Stimulated activated CD4-positive, alpha-beta T cell treated with anti-CD3 and anti-CD28 coated beads, Interleukin-1b, Interleukin-23, amount 100 ng/mL, for 1 hour (primary cell): ENCODE measurements at places on chromosomes 1 and 21.
A peak's percentile ranks its signal among the peaks of the same experiment; 100 is the strongest.

DNA sequence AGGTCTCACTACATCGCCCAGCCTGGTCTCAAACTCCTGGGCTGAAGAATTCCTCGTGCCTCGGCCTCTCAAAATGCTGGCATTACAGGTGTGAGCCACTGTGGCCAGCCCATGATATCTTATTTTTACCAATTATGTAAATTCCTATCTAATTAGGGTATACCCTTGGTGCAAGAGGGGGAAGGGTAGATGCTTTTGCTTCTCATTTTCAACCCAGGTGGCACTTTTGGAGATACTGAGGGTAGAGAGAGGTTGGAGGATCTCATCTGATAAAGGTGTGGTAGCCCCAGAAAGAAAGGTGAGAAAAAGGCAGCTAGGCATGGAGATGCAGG lies 17.4 kb downstream of the ENSA start:
- DNase-seq, result no peak

DNA sequence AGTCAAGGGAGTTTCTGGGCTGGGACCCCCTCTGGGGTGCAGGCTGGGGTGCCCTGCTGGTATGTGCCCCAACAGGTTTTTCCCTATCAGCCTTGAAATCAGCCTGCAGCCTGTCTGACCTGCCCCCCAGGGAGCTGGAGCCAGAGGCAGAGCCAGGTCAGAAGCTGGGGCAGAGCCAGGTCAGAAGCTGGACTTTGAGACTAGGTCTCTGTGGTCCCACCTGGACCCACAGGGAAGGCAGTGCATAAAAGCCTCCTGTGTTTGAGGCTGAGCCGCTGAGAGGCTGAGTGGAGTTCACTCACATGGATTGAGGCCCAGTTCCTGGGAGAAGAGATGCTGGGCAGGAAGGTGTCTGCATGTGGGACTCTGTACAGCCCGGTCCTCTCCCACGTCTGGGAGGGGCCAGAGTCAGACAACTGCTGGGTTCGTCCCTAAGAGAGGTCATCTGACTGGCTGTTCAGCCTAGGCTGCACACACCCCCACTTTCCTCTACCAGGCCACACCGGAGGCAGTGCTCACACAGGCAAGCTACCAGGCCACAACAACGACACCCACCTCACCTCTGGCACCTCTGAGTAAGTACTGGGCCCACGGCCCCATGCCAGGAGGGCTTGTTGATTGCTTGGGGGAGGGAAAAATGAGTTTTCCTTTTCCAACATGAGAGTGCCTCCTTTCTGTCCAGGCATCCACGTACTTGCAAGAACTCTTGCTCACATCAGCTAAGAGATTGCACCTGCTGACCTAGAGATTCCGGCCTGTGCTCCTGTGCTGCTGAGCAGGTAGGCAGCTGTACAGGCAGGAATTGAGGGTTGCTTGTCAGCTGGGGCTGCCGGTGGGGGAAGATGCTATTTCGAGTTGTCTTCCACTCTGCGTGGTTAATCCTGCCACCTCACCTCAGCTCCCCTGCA lies at the start of gene ANXA9:
Gene ANXA9 (plus strand): TSS at position 488 of the 908 bp plus-strand sequence. CDS start 814 bp downstream, outside the sequence.
- no peak for DNase-seq

GRCh38 chr1:204151552-204152309 lies at the start of gene ETNK2:
TSS of gene ETNK2 (minus strand) at chr1:204152044. CDS start at chr1:204151852, 192 bp downstream.
- DNase-seq, result peak; percentile 30

- DNase-seq, result no peak
These were observed 777.0 kb downstream of the PLA2G4A start for GRCh38 chr1:187605736-187606135.

- DNase-seq, result no peak
These were observed 108.2 kb downstream of the VPS13D start for GRCh38 chr1:12338017-12338416.

GRCh38 chr21:46610018-46610701 lies 5.3 kb upstream of the S100B start:
- DNase-seq, result no peak

DNA sequence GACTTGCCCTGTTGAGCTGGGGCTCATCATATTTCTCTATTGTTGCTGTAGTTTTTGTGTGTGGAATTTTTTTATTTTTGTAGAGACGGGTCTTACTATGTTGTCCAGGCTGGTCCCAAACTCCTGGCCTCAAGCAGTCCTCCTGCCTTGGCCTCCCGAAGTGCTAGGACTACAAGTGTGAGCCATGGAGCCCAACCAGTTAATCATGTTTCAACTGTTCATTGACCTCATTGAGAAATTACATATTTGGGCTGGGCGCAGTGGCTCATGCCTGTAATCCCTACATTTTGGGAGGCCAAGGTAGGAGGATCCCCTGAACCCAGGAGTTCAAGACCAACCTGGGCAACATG lies 9.2 kb upstream of the PKNOX1 start:
- DNase-seq, result no peak

- DNase-seq, result no peak
These were observed 412 bp downstream of the ABCA4 start for GRCh38 chr1:94120570-94120901.

DNA sequence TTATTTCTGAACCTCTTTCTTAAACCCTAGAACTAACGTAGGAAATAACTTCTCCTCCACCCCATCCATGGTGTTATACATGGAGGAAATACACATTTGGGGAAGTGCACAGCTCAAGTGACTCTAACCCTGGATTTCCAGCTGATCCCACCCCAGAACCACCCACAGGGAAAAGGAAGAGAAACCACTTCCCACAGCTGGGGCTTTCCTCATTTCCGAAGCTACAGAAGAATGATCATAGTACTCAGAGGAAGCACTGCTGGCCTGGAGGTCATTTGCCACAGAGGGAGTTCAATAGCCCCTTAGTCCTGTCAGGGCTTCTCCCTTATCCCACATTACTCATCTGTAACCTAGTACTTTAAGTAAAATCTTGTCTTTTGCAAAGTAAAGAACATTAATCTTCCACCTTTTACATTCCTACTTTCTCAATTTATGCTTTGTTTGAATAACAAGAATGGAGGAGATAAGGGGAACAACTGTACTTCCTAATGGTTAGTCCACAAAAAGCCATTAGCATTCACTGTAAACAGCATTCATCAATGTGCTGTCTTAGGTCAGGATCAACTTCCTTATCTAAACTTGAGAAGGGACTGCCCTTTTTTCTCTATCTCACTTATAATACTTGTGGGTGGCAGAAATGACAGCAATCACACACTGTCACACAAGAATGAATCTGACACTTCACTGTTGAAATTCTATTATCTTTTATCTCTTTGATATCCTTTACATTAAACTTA lies 63.0 kb upstream of the RGS1 start:
- no peak for DNase-seq

DNA sequence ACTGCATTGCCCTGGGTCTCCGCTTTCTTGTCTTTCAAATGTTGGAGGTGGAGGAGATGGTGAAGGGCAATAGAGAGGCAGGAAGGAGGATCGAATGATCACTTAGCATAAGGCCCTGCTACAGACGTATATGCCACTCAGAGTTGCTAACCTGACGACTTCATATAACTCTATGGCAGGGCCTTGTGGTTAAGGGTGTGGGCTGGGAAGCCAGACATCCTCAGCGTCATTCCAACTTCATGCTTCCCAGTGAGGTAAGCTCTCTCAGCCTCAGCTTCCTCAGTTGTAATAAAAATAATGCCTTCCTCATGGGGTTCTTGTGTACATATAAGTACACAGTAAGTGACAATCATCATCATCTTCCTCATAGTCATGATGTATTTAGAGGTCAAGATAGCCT lies 54.6 kb downstream of the CASQ2 start:
- no peak for DNase-seq

GRCh38 chr1:44714944-44715571 lies 15.9 kb downstream of the RNU5D-1 start:
- DNase-seq, result no peak

DNA sequence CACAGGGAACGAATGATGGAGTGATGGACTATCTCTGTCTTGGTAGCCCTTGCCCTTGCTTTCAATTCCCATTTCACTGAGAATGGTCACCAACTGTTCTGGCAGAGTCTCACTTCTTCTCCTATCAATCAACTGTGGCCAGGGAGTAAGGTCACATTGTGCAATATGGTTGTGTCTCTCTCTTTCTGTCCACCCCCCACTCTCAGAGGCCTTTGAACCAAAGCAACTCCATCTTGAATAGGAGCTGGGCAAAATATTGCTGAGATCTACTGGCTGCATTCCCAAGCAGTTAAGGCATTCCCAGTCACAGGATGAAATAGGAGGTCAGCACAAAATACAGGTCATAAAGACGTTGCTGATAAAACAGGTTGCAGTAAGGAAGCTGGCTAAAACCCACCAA lies 36.7 kb downstream of the NTMT2 start:
- no peak for DNase-seq

- DNase-seq, result no peak
These were observed 222.4 kb upstream of the C8B start for GRCh38 chr1:57188168-57188567.

DNA sequence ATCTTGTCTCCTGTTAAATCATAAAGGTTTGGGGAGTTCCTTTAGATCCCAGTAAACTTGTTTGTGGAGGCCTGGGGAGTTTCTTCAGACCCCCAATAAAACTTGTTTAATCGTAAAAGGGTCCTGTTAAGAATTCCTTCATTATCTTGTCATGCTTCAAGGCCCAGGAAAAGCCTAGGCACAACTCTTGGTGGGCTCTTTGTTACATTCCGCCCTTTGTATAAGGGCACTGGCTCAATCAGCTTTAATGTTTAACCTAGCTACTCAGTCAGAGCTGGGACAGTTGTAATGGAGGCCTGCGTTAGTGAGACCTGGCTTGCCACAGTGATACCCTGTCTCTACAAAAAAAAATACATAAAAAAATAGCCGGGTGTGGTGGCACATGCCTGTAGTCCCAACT lies 77.2 kb downstream of the MPZL1 start:
- no peak for DNase-seq

- peak; percentile 11 for DNase-seq
These were observed 26.2 kb upstream of the SPATA6 start for GRCh38 chr1:48498096-48498791.

- no peak for DNase-seq
These were observed 294.9 kb upstream of the ADGRL2 start for GRCh38 chr1:81505831-81506230.

GRCh38 chr1:45246760-45247159 lies 40.4 kb upstream of the ZSWIM5 start:
- no peak for DNase-seq

DNA sequence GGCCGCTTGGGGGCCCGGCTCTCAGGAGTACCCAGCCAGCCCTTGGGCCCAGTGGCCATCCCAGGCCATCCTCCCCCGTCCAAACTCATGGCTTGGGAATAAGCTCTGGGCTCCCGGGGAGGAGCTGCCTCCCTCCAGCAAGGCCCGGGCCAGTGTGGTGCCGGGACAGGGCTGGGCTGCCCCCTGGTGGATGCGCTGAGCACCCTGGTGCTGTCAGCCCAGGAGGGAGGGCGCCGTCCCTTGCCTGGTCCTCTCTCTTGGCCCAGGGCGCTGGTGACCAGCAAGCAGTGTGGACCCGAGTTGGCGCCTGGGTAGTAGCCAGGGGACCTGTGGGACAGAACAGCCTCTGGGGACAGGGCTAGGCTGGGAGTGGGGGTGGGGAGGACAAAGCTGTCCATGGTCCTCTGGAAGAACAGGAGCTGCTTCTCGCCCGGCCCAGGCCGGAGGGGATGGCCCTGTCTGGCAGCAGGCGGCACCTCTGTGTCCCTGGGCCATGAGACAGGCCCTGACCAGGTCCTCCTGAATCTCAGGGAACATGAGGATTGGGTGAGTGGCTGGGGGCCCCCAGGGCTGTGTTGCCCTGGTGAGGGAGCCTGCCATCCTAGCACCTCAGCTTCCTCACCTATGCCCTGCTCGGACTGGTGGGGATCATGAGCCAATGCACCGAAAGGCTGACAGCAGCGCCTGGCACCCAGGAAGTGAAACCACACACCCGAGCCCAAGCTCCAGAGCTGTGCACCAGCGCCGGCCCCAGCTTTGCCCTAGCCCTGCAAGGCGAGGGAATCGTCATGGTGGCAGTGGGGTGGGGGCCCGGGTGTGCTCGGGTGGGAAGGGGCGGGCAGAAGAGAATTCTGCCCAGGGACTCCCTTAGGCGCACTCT lies 9.4 kb downstream of the MORN1 start:
- DNase-seq, result peak; percentile 59

GRCh38 chr1:111818081-111818480 lies 62.4 kb downstream of the DDX20 start:
- DNase-seq, result no peak

DNA sequence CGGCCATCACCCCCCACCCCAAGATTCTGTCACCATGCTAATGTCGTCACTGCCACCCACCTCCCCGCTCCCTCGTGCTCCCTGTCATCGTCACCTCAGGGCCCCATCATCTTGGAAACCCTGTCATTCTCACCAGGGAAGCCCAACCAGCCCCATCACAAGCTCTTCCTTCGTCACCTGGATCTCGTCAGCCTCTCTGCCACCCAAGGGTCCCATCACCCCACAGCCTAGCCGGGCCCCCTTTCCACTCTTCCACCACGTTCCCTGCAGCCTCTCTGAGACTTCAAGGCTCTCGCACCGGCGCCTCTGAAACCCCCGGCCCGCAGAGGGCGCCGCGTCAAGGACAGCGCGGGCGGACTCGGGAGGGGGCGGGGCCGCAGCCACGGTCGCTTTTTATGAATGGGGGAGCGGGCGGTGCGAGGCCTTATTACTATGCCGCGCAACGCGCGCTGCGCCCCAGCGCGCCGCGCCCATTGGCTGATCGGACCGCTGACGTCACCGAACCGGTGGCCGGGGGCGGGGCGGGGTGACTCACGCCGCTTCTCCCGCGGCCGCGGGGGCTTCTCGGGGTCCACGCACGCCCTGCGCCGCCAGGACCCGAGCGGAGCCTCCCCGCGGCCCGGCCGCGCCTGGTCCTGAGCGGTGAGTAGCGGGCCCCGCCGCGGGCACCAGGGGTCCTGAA lies at the start of gene GPR3:
Gene GPR3 (plus strand): TSS at position 527 of the 682 bp plus-strand sequence. CDS start 1,177 bp downstream, outside the sequence.
- peak; percentile 83 for DNase-seq

DNA sequence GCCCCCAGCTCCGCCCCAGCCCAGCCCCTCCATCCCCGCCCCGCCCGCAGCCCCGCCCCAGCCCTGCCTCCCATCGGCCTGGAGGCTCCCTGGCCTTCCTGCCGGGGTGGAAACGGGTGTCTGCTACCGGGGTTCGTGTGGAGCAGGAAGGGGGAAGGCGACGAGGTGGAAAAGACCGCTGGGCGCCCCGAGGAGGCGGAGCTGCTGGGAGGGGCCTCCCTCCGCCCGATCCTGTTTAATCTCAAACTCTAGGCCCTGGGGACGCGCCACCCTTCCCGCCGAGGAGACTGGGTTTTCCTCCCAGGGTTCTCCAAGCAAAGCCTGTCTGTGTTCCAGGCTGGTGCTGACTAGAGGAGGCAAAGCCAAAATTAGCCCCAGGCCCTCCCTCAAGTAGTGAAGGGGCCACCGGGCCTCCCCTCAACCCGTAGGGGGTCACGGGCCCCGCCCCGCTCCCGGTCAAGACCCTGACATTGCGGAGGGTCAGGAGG lies 16.2 kb upstream of the TTLL10 start:
- DNase-seq, result peak; percentile 31

DNA sequence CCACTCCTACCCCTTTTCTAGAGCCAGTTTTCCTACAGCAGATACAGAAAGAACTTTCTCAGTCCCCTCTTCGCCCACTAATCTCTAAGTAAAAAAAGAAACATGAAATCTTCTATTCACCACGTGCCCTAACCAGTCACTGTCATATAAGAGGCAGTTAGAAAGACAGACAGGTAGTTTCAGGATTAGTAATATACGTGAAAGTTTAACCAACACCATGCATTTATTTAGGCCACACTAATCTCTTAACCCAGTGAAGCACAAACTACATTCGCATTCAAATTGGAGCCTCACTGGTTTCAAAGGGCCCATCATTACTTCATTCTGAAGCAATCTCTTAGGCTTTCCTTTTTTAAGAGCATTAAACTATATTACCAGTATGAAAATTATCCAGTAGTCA lies 10.1 kb downstream of the GPATCH2 start:
- no peak for DNase-seq

- DNase-seq, result no peak
These were observed 725.2 kb downstream of the PTPRU start for GRCh38 chr1:29961293-29962059.

- no peak for DNase-seq
These were observed 22.5 kb upstream of the GBP5 start for GRCh38 chr1:89295187-89295586.
